ENCODE measurements at places on chromosomes 3 and 15. TPM values are rescaled to one million over a fixed set of nuclear protein-coding genes. Genes with fewer than 3 reads are reported as not detected.

The PLA2G4D gene
- 0.28 TPM for total RNA-seq

The CASR gene
- 0.09 TPM for total RNA-seq

DNA sequence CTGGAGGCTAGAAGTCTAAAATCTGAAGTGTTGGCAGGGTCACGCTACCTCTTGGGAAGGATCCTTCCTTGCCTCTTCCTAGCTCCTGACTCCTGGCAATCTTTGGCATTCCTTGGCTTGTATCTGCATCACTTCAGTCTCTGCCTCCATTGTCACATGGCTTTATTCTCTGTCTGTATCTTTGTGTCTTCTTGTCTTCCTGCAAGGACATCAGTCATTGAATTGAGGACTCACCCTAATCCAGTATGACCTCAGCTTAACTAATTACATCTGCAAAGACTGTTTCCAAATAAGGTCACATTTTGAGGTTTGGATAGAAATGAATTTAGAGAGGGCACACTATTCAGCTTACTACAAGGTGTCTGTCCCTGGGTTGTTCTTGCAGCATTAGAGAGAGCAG is 31.1 kb upstream of the UTS2B start:
- no peak for DNase-seq

The NPAP1 gene
- under 0.01 TPM for total RNA-seq

DNA sequence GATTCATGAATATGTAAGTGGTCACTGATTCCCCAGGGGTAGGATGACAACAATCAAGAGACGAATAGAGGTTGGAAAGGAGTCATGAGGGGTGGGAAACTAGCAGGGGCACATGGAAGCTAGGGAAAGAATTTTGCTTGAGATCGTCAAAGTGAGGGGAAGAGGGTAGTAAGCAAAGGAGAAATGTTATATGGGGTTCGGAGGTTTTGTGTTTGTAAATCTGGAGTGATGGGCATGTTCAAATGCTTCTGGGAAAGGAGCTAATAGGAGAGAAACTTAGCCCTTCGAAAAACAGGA is 7.9 kb downstream of the RPL14 start:
- DNase-seq, result no peak

The CLDN1 gene
- total RNA-seq, result 9.5 TPM

DNA sequence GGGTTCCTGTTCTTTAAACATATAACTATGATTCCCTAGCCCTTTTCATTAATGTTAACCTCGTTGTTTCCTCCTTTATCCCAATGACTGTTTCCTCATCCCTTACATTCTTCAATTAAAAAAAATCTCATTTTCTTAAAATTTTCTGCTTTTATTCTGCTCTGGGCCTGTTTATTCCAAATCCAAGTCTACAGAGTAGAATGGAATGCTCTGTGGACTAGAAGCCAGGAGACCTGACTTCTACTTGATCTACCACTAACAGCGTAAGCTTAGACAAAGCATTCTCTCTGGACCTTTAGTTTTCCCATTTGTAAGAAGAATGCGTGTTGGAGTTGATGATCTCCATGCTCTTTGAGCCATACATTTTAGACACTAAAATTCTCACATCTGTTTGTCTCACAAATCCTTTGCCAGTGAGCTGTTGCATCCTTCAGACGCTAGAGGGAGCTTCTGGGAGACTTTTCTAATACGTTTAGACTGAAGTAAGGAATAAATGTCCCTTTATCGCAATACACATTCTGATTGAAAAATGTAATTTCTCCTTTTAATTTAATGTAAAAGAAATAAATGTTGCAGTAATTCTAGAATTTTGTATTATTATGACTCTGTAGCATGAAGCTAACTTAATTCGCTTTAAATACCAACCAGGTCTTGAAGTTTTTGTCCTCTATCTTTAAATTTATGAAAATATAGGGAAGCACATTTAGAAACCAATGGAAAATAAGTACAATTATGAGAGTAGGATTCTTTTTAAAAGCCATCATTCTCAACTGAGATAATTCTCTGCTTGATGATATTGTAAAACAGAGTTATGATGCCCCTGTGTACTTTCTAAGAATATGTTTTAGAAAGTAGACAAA is 21.7 kb upstream of the GMNC start:
- peak; percentile 37 for DNase-seq

DNA sequence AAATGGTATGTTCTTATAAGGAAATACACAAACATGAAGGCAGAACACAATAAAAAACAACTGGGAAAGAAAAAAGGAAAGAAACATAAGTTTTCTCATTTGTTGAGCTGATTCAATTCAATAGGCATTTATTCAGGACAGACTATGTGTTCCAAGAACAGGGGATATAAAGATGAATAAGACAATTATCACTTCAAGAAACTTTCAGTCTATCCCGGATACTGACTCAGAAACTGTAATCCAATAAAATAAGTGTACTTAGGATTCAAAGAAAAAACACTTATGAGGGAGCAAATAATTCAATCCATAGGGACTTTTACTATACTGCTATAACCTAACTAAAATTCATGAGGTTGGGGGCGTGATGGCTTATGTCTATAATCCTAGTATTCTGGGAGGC is 3.5 kb upstream of the POPDC2 start:
- no peak for DNase-seq

The ABI3BP gene
- total RNA-seq, result 0.80 TPM

The VILL gene
- 13.0 TPM for total RNA-seq

- no peak for DNase-seq
These were observed 375.0 kb upstream of the ARHGEF26 start for GRCh38 chr3:153746211-153746610.

DNA sequence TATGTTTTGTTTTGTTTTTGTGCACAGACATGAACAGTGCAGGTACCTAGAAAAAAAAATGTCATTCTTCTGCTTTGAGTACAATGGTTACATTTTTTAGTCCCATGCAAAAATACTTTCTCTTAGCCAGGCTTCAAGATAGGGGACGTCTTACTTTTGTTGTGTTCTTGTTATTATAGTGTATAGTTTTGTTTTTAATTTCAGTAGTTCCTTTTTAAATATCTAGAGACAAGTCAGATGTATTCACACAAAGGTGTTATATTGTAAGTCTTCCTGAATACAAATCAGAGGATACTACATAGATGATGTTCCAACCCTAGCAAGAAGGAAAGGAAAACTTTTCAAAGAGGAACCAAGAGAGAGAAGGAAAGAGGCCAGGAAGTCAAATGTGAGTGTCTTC is 28.8 kb upstream of the IGSF11 start:
- DNase-seq, result no peak

Data from thymus (tissue), 14 donors.